A549 treated with dexamethasone at 1 μM for 4 hours (cell line): ENCODE measurements at places on chromosomes 2 and 18. TPM values are rescaled to one million over a fixed set of nuclear protein-coding genes. Genes with fewer than 3 reads are reported as not detected.

Gene HOXD13
- 0.12 to 0.19 TPM (median 0.14 TPM) in 5 replicates for total RNA-seq

Gene UGT1A10
- total RNA-seq = 0.05 TPM in 1 of 5 replicates, not detected in the others

Gene GCKR
- total RNA-seq = 0.13 to 0.20 TPM (median 0.13 TPM) in 5 replicates

Gene HOXD4
- 0.10 to 0.46 TPM (median 0.38 TPM) in 5 replicates for total RNA-seq

Gene SLC38A11
- total RNA-seq = 0.05 to 0.14 TPM (median 0.10 TPM) in 4 of 5 replicates, not detected in the other

Gene EN1
- 0.61 to 0.91 TPM (median 0.83 TPM) in 5 replicates for total RNA-seq

Gene TUBA3E
- total RNA-seq = 4.4 to 6.3 TPM (median 5.5 TPM) in 5 replicates

Gene RAX
- not detected in 5 replicates for total RNA-seq

Gene WDR12
- total RNA-seq = 50.6 to 63.1 TPM (median 58.3 TPM) in 5 replicates
